ENCODE measurements at places on chromosomes 7 and 10.

GRCh38 chr10:18421726-18422293, 229.6 kb downstream of the NSUN6 start:
- no peak for DNase-seq

GRCh38 chr7:55063633-55064032, 44.8 kb downstream of the EGFR start:
- no peak for DNase-seq

- DNase-seq = no peak
Measured at GRCh38 chr10:84606428-84606827, 278.0 kb downstream of the CCSER2 start.

DNA sequence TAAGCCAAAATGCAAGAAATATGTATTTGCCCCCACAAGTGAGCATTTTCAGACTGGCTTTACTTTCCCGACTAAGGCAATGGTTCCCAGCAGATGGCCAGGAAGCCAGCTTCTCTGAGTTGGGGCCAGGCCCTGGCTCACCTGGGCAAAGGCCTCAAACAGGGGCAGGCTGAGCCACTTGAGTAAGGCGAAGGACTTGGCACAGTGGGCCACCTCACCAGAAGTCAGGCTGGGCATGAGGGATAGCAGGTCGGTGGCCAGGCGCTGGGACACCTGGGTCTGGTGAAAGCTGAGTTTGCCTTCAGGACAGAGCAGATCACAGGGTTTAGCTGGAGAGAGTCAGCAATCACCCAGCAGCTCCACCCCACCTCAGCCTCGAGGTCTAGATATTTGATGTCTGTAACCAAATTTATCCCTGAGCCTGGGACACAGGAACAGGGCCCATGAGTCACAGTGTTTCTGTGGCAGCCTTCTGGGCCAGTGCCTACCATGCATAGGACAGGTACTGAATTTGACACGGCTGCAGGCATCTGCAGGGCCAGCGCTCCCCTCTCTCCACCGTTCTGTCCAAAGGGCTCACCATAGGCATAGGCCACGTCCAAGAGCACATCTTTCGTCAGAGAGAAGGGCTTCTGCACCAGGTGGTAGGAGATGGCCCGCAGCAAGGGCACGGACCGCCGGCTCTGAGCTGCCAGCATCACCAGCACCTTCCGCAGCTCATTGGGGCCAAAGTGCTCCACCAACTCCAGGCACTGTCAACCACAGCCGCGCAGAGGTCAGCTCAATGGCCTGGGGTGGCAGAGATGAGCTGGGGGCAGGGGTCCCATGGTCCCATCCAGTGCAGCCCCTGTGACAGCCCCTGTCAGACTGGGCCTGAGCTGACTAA, 7.3 kb downstream of the TBRG4 start:
- DNase-seq = no peak

DNA sequence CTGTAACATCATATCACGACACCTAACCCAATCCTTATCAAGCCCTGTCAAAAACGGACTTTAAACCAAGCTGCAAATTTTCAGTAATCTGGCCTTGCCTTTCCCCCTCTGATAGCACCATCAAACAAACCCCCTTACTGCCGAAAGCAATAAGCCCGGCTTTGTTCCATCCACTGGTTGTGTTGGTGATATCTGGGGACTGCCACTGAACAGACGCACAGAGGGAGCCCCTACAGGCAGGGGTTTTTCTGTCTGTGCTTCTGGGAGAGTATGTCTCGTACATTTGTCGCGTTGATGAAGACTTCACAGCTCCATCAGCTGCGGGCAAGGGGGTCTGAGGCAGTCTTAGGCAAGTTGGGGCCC, 550 bp upstream of the PLAU start:
- DNase-seq = no peak

- DNase-seq = no peak
Measured at GRCh38 chr10:20768843-20769242, 128.3 kb downstream of the NEBL start.

DNA sequence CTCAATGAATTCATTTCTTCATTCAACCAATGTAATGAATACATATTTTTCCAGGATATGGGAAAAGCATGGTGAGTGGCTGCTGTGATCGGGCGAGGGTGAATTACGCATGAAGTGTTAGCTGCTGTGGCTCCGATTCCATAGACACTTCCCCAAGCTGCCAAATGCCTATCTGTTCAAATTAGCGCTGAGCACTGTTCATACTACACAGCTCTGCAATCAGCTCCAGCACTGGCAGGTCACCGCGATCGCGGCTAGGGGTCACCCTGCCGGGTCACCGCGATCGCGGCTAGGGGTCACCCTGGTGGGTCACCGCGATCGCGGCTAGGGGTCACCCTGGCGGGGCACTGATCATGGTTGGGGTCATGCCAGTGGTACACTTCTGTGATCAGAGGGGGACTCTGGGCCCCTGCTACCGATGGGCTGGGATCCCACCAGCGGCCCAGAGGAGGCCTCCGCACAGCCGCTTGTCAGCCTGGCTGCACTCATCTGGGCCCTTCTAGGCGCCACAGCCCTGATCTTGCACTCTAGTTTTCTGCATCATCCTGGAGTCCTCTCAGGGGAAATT, 49.3 kb downstream of the JAKMIP3 start:
- DNase-seq = no peak

- DNase-seq = no peak
Measured at GRCh38 chr10:5468262-5469106, 30.9 kb downstream of the CALML5 start.

- DNase-seq = no peak
Measured at GRCh38 chr10:1552881-1553670, 184.2 kb downstream of the ADARB2 start.

DNA sequence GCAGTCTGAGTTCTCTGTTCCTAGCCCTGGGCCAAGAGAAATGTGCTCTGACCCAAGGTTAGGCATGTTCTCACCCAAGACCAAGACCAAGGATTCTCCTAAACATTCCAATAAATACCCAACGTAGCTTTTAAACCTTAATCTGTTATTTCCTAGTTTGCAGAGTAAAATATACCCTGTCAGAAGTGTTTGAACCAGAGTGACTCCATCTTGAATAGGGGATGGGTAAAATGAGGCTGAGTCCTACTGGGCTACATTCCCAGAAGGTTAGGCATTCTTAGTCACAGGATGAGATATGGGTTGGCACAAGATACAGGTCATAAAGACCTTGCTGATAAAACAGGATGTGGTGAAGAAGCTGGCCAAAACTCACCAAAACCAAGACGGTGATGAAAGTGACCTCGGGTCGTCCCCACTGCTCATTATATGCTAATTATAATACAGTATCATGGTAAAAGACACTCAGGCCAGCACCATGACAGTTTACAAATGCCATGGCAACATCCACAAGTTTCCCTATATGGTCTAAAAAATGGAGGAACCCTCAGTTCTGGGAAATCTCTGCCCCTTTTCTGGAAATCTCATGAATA, 27.7 kb downstream of the PLXNA4 start:
- no peak for DNase-seq

DNA sequence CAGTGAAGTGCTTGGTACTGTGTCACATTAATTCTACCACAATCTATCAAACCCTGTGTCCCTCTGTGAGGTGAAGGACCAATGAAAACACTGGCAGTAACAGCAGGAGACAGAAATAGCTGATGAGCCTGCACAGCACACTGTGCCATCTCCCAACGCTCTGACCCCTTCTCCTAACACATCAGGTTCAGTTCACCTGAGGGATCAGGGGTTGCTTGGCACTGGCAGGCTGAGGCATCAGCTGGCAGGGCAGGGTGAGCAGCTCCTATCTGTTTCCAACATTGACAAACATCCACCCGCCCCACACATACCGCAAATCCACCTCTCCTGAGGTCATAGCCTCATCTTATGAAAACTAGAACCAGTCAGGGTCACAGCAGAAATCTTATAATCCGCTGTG, 120.9 kb downstream of the ICA1 start:
- DNase-seq = no peak

DNA sequence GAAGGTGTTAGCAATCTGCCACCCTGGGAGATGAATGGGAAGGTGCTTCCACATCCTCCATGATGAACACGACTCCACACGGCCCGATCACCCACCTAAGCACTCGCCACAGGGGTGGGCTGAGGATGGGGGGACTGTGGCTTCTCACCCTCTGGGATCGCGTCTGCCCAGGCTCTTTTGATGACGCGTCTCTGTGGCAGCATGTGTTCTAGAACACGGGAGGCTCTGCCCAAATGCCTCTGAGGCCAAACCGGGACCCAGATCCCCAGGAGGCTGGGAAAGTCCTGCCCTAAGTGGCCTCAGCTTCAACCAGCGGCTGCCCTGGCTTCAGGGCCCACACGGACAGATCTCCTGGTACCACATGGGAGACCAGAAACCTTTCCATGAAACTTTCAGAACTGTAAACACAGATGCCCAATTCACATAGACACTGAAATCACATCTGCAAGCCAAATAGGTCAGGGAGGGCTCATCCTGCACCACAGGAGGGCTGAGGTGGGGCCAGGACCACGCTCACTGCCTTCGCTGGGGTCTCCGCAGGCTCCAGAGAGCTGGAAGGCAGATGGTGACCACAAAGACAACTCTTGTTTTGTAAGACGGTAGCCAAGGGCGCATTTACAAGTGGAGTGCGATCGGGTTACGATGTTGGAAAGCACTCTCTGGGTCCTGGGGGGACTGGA, 200.6 kb downstream of the PTPRN2 start:
- no peak for DNase-seq

DNA sequence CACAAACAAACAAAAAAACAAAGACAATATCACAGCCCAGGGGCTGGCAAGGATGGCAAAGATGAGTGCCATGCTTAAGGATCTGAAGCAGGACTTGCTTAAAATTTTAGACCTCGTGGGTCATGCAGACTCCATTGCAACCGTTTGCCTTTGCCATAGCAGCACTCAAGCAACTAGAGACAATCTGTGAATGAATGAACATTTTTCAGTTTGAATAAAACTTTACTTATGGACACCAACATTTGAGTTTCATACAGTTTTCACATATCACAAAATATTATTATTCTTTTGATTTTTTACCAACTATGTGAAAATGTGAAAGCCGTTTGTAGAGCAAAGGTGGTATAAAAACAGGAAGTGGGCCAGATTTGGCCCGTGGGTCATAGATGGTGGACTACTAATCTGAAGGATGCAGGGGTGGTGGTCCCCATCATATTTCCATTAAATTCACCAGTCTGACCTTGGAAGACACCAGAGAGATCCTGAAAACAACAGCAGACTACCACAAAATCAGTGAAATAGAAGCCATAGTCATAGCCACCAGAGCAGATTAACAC, 8.3 kb upstream of the RBM17 start:
- no peak for DNase-seq

DNA sequence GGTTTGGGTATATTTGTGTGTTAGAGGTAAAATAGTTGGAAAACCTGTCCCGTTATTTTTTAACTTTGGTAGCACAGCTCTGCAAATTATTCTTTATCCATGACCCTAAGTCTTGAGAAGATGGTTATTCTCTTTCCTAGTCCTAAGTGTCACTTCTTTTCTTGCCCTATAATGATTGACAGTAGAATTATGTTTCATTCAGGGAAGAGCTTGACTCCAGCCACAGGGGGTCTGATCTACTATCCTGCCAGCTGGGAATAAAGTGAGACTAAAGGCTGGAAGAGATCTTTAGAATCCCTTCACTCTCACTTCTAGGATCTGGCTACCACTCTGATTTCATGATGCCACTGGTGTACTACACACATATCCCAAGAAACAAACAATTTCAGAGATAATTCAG, 90.4 kb downstream of the PHTF2 start:
- no peak for DNase-seq

DNA sequence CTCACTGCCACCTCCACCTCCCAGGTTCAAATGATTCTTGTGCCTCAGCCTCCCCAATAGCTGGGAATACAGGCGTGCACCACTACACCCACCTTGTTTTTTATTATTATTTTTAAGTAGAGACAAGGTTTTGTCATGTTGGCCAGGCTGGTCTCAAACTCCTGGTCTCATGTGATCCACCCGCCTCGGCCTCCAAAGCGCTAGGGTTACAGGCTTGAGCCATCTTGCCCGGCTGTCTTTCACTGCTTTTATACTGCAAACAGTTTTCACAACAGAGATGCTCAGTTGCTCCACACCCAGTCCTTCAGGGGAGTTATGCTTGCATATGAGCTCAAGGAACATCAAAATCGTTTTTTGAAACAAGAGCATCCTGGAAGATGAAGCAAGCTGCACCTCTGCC, 1.3 kb upstream of the PRR15 start:
- no peak for DNase-seq

DNA sequence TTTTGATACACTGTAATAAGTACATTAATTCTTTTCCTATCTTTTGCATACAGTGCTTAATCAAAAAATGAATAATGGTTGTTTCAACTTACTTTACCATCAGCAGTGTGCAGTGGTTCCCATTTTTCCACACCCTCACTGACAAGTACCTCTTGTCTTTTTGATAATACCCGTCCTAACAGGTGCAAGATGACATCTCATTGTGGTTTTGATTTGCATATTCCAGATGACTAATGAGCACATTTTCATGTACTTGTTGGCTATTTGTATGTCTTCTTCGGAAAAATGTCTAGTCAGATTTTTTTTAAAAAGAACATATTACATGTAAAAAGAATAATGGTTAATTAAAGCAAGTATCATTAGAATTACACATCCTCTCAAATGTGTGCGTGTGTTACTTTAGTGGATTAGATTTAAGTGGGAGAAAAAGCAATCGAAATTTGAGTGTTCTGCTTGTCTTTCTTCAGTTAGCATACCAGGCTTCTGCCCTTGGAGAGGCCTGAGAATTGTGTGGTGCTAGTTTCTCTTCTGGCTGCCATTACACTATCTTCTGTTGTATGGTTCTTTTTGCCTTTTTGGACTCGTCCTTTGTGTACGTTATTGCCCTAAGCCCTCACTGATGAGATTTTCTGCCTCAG, 291.2 kb downstream of the AUTS2 start:
- DNase-seq = no peak

- no peak for DNase-seq
Measured at GRCh38 chr10:23067939-23068775, 27.2 kb upstream of the MSRB2 start.

GRCh38 chr7:139896831-139897230, 67.8 kb downstream of the TBXAS1 start:
- no peak for DNase-seq

DNA sequence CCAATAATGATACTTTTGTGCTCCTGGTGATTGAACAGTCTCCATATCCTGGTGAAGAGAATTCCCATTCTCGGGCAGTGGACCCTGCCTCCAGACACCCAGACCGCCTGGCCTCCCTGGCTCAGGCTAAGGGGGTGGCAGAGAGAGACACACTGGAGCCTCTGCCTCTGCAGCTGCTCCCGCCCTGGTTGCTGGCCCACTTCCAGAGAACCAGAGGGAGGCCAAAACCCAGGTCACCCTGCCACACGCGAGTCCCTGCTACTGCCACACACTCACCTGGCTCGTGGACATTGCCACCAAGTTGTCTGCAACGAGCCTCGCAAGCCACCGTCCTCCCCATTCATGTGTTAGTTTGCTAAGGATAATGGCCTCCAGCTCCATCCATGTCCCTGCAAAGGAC, 221.8 kb downstream of the HPSE2 start:
- DNase-seq = no peak

DNA sequence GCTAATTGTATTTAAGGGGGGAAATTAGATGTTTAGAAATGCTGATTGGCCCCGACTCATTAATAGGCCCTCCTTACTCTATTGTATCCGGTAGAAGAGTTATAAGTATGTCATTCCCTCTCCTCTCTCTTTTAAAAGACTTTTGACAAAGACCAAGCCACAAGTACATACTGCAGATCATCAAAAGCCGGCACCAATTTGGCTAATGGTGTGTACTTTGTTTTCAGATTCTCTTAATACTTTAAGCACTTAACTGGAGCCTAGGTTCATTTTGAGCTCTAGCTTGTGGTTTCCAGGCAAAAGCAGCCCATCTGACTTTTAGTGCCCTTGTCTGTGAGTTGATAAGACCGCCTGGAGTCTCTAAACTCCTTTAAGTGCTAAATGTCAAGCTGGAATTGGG, 210.0 kb upstream of the LYZL1 start:
- DNase-seq = no peak

Data from urinary bladder (tissue), 4 donors.